ENCODE measurements at places on chromosomes 12 and 14.

DNA sequence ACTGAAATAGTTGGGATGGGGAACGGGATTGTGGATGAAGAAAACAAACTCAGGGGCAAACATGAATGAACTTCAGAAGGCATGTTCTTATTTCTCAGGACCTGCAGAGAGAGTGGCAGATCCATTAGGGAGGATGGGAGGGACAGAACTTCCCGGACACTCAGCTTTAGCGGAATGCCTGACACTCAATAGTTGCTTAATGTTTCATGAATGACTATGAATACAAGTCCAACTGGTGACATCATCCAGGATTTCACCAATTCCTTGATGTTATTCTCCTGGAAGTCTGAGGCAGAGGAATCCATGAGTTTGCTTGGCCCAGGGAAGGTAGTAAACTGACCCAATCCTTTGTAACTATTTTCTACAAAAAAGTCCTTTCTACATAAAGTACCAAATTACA lies 37.8 kb upstream of the LRRC10 start:
- no peak for DNase-seq

- no peak for DNase-seq
Measured at GRCh38 chr12:117646520-117646919, 285.1 kb upstream of the NOS1 start.

GRCh38 chr12:118136559-118137003 lies 657 bp downstream of the PEBP1 start:
- DNase-seq: peak; percentile 9

- DNase-seq: no peak
Measured at GRCh38 chr12:56723352-56723751, 1.7 kb downstream of the NACA start.

DNA sequence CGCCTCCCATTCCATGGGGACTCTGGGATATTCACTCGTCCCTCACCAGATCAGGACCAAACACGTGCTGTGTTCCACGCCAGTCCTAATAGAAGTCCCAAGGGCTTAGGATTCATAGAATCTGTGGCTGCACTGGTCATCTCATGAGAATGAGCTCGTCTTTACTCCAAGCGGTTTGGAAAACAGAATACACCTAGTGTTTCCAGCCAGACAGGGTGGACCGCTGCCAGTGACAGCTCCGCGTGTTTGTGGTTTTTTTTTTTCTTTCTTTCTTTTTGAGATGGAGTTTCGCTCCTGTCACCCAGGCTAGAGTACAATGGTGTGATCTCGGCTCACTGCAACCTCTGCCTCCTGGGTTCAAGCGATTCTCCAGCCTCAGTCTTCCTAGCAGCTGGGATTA lies 75.1 kb downstream of the GLT1D1 start:
- DNase-seq: no peak

DNA sequence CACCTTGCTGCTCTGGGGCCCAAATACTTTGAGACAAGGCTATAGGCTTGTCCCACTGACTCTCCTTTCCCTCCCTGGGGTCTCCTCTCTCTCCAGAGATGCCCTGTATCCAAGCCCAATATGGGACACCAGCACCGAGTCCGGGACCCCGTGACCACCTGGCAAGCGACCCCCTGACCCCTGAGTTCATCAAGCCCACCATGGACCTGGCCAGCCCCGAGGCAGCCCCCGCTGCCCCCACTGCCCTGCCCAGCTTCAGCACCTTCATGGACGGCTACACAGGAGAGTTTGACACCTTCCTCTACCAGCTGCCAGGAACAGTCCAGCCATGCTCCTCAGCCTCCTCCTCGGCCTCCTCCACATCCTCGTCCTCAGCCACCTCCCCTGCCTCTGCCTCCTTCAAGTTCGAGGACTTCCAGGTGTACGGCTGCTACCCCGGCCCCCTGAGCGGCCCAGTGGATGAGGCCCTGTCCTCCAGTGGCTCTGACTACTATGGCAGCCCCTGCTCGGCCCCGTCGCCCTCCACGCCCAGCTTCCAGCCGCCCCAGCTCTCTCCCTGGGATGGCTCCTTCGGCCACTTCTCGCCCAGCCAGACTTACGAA lies 3.1 kb downstream of the NR4A1 start:
- peak; percentile 26 for DNase-seq

- DNase-seq: no peak
Measured at GRCh38 chr12:53100466-53101151, 2.7 kb upstream of the SOAT2 start.

DNA sequence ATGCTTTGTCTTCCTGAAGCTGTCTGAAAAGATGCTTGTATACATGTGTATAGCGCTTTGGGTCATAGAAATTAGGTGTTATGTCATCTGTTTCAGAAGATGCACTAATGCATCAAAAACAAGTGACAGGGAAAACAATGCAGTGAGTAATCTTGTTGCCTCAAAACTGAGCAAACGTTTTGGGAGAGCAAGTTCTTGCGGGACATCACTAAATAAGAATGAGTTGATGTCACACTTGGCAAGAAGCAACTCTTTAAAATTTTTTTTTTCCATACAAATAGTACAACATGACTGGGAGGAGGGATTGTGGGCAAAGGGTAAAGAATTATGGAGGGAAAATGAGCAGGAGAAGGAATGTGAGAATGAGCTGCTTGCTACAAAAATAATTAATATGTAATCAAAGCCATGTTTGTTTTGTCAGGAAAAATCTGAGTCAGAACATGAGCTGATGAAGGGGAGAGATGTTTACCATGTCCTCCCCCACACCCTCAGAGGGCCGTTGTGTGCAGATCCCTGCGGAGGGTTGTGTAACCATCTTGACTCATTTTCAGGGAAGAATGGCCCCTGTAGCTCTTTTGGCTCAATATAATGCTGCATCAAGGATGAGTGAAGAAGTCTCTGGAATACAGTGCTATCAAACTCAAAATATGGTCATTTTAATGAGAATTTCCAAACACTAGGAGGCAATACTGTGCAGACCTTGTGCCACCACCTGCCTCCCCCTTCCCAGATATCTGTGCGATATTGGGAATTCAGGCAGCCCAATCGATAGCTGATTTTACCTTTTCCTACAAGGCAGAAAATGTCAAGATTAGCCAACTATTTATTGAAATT lies 41.4 kb downstream of the BORCS5 start:
- DNase-seq: no peak

- DNase-seq: no peak
Measured at GRCh38 chr12:98644433-98644711, 216 bp downstream of the IKBIP start.

GRCh38 chr12:27274706-27275105 lies 30.6 kb downstream of the STK38L start:
- DNase-seq: no peak

- no peak for DNase-seq
Measured at GRCh38 chr12:45978108-45978507, 12.3 kb downstream of the SCAF11 start.

DNA sequence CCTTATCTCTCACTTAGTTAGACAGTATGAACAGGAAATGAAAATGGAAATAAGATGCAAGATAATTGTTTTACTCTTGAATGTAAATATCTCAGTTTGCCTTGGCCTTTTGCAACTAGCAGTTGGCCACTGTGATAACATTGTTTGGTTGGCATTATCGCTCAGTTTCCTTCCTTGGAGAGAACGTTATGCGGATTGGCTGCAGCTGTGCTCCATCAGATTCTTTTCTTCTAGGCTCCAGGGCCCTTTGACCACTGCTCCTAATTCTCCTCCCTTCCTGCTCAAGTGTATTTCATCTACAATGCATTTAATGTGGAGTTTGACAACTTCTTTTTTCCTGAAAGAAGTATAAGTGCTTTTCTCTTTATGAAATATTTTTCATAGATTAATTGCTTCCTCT lies 284.2 kb downstream of the ADAMTS20 start:
- no peak for DNase-seq

GRCh38 chr14:90857866-90858265 lies 41.6 kb upstream of the TTC7B start:
- DNase-seq: no peak

DNA sequence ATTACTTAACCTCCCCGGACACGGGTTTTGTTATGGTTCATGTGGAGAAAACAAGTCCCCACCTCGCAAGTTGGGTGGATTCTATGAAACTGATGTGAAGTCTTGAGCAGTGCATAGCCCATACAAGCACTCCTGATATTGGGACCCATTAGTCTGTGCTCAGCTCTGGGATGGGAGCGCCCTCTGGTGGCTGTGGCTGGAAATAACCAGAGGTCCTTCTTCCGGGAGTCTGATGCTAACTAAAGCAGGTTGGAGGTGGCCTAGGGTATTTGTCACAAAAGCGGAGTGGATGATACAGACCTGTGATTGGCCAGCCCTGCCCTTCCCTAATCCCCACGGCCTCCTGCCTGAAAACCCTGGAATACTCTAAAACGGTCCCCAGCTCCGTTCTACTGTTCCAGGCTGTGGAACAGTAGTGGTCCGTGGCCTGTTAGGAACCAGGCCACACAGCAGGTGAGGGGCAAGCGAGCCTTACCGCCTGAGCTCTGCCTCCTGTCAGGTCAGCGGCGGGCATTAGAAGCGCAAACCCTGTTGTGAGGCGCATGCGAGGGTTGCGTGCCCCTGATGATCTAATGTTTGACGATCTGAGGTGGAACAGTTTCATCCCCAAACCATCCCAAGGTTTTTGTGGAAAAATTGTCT lies 6.4 kb downstream of the SLC48A1 start:
- peak; percentile 92 for DNase-seq
